ENCODE measurements at places on chromosomes 5 and 9.

- no peak for DNase-seq
These were observed 1918.8 kb downstream of the EFNA5 start for GRCh38 chr5:105751908-105752307.

GRCh38 chr9:125525921-125526631 is 180.9 kb downstream of the MAPKAP1 start:
- DNase-seq: no peak

DNA sequence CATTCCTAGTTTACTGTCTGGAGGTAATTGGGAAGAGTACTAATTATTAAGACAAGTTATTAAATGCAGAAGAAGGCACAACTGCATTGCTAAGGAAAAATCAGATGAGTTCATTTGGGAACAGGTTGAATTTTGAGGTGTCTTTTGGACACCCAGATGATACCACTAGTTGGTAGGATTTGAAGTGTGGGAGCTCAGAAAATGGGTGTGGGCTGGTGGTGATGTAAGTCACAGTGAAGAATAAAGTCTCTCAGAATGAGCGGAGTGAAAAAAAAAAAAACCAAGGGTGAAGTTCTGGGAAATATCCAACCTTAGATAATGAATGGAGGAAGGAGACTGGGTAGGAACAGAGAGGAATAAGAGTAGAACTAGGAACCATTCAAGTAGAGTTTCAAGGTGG is 35.6 kb upstream of the MYORG start:
- no peak for DNase-seq

GRCh38 chr5:148965511-148966265 is 97.2 kb downstream of the SH3TC2 start:
- peak; percentile 98 for DNase-seq

GRCh38 chr9:3809724-3810123 is 283.9 kb upstream of the RFX3 start:
- peak; percentile 63 for DNase-seq

DNA sequence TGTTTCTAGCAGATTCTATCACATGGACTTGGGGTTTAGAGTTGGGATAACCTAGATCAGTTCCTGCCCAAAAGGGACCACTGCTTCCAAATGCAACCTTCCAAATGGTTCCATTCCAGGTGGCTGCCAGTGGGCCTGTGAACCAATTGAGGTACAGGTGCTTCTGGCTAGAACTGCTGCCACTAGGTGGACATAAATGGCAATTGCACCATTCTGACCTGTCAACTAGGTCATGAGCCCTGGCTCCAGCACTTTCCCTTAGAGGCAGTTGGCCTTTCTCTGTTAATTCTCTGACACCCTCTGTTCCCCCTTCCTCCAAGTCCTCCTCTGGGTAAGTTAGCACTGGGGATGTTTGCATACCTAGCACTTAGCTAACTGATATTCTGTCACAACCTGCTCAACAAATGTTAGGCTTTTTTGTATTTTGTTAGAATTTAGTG is 16.6 kb upstream of the HEMGN start:
- peak; percentile 64 for DNase-seq

GRCh38 chr5:175823731-175824525 is 47.5 kb upstream of the CPLX2 start:
- DNase-seq: no peak

DNA sequence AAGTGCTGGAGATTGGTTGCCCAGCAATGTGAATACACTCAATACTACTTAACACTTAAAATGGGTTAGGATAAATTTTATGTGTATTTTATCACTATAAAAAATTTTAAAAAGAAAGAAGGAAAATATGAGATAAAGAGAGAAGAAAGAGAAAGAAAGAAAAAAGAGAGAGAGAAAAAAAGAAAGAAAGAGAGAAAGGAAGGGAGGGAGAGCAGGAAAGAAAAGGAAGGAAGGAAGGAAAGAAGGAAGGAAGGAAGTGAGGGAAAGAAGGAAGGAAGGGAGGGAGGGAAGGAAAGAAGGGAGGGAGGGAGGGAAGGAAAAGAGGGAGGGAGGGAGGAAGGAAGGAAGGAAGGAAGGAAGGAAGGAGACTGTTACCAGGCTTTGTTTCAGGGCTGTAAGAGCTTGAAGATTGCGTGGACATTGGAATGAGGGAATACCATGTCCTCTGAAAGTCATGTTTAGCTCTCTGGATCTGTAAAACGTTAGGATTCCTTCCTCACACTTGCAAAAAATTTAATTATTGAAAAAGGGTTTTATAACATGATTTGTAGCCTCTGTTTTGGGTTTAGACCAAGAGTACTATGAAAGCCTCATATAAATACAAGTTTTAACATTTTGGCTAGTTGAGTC is 152.3 kb upstream of the DAP start:
- DNase-seq: no peak

- DNase-seq: no peak
These were observed 55.5 kb downstream of the GPBP1 start for GRCh38 chr5:57229313-57229712.

GRCh38 chr9:13804532-13804931 is 509.4 kb downstream of the NFIB start:
- peak; percentile 28 for DNase-seq

GRCh38 chr5:73892806-73893205 is 266.8 kb downstream of the ARHGEF28 start:
- peak; percentile 68 for DNase-seq

DNA sequence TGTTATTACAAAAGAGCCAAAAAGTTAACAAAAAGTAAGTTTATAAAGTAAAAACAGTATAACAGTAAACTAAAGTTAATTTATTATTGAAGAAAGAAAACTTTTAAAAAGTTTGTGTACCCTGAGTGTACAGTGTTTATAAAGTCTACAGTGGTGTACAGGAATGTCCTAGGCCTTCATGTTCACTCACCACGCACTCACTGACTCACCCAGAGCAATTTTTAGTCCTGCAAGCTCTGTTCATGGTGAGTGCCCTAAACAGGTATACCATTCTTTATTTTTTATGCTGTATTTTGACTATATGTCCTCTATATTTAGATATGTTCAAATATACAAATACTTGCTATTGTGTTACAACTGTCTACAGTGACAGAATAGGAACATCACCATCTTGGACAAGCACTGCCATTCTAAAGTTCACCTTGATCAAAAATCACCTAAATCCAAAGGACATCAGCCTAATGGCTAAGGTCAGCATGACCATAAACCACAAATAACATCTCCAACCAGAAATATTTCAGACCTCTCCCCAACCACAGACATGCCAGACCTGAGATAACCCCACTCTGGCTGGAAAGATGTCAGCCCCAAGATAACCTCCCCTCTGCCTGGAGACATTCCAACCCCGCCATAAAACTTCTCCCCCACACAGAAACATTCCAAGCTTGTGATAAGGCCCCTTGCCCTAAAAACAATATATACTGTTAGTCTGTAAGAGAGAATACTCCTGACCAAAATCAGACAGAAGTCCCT is 56.1 kb downstream of the AGXT2 start:
- no peak for DNase-seq

DNA sequence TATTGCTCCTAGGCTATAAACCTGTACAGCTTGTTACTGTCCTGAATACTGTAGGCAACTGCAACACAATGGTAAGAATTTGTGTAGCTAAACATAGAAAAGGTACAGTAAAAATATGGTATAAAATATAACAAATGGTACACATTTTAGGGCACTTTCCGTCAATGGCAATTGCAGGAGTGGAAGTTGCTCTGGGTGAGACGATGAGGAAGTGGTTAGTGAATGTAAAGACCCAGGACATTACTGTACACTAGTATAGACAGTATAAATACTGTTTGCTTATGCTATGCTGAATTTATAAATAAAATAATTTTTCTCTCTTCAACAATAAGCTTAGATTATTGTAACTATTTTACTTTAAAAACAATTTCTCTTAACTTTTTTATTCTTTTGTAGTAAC is 15.6 kb upstream of the ADRB2 start:
- no peak for DNase-seq

DNA sequence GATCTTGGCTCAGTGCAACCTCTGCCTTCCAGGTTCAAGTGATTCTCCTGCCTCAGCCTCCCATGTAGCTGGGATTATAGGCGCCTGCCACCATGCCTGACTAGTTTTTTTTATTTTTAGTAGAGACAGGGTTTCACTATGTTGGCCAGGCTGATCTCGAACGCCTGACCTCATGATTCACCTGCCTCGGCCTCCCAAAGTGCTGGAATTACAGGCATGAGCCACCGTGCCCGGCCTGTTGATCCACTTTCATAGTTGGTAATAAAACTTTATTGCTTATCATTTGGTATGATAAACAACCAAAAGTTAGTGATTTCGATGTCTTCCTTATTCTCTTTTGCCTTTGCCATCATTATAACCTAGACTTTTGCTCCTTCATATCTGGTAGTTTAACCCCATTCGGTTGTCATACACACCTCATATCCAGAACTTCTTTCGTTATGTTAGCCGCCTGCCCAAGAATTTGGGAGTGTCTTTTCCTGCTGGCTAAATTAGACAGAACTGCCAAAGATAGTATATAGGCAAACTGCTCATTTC is 45.0 kb downstream of the UBE2R2 start:
- DNase-seq: no peak

- peak; percentile 93 for DNase-seq
These were observed 499.0 kb downstream of the SEMA5A start for GRCh38 chr5:9046756-9047481.

GRCh38 chr5:161094411-161094810 is 242.4 kb upstream of the ATP10B start:
- peak; percentile 65 for DNase-seq

- peak; percentile 31 for DNase-seq
These were observed 133.6 kb upstream of the NR3C1 start for GRCh38 chr5:143537056-143537455.

- peak; percentile 94 for DNase-seq
These were observed 44.8 kb downstream of the PTPN3 start for GRCh38 chr9:109453210-109453842.

DNA sequence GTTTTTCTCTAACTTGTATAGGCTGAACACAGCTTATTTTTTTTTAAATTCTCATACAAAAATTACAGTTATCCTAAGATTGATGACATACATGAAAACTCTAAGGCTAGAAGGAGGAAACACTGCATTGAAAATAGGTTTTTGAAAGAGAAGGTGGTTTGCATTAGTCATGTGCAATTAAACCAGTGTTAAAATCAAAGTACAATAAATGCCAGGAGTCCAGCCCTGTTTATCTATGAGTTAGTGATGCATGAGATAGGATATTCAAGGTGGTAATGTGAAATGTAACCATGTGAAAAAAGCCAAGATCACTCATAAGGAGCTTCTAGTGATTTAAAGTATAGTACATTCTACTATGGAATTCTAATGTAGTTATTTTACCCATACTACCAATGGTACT is 444.9 kb upstream of the CYLC2 start:
- DNase-seq: no peak

GRCh38 chr5:147832541-147832940 is 1.1 kb upstream of the SPINK1 start:
- no peak for DNase-seq

DNA sequence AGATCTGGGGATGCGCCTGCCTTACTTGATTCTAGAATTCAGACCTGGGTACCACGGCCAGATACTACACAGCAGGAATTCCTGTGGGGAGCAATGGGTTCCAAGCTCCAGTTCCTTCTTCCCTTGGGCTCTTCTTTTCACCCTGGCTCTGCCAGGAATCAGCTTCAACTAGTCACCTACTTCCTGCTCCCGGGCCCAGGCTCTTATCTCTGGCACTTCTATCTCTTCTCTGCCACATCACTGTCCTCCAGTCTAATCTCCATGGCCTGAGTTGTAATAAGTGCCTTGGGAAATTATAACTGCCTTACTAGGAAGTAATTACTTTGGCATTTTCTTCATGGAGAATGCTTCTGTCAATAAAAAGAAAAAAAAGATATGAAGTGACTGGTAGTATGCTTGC is 26.2 kb upstream of the SERINC5 start:
- DNase-seq: no peak

DNA sequence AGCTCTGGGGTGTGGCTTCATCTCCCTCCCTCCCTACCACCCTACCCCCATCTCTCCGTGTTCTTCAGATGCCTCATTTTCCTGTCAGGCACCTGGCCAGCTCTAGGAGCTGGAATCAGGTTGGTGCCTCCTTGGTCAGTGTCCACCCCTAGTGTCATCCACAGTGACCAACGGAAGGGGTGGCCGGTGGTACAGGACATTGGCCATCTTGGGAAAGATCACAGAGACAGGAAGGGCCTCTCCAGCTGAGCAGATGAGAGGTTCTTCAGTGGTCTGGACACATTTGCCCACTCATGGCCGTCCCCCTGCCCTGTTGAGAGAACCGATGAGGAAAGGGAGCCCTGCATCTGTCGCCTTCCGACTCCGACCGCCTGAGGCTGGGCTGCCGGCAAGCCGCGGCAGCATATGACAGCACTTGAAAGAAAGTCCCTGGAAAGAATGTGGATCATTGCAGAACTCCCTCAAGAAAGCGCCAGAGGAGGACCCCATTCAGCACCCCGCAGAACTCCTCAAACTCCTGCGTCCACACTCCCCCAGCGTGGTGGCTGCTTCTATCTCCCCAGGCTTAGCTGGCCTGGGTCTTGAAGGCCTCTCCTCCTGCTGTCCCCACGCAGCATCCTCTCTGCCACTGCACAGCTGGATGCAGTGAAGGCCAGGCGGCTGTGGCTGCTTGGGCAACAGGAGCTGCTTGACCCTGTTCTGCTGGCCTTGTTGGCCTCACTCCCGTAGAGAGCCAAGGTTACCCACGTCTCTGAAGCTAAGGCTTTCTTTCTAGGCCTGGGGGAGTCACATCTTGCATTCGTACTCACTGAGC is 1.9 kb upstream of the CLPTM1L start:
- DNase-seq: no peak

GRCh38 chr5:22541037-22541436 is 312.1 kb downstream of the CDH12 start:
- no peak for DNase-seq

DNA sequence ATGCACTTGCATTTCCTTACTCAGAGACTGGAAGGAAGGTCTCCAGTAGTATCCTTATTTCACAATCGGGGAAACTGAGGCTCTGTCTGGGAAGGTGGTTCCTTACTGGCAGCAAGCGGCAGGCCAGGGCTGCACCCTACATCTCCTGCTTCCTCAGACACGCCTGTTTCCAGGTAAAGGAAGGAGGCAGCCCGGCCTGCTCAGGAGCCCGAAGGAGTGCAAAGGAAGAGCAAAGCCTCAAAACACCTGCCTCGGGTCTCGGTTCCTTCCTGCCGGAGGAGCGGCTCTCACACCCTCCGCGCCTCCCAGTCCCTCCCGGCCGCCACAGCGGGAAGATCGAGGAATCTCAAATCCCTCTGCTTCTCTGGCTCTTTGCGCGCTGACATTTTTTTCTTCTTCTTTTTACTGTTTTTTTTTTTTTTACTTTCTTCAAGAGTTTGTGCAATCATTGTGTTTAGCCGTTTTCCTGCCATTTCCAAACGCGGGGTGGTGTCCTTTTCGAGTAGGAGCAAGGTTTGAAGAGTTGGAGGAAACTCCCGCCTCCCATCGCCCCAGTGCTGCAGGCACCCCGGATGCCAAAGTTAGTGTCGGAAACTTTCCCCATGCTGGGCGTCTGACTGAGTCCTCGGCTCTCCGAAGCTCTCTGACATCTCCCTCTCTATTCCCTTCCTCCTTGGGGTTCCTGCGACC is 1.0 kb downstream of the GGTA1 start:
- peak; percentile 44 for DNase-seq

DNA sequence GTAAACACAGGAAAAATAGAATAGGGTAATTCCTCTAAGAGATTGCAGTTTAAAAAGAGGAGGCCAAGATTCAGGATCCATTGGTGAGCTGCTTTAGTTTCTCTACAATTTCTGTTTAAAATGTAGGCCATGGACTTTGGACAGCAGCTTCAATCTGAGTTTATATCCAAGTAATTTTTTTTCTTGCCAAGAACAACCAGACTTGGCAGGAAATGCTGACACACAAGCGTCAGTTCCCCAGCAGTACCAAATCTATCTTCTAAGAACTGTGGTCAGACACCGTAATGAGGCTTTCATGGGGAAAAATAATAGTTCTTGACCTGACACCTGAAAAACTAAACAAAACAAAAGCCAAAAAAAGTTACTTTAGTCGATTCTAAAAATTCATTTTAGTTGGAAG is 528.8 kb downstream of the CSNK1G3 start:
- no peak for DNase-seq
